ENCODE measurements at places on chromosomes 12 and 14.
A peak's percentile ranks its signal among the peaks of the same experiment; 100 is the strongest.

GRCh38 chr12:49027846-49028555 lies 9.4 kb upstream of the PRKAG1 start:
- no peak for DNase-seq

- DNase-seq = no peak
Observed at GRCh38 chr12:71556875-71557274, 106.8 kb downstream of the ZFC3H1 start.

DNA sequence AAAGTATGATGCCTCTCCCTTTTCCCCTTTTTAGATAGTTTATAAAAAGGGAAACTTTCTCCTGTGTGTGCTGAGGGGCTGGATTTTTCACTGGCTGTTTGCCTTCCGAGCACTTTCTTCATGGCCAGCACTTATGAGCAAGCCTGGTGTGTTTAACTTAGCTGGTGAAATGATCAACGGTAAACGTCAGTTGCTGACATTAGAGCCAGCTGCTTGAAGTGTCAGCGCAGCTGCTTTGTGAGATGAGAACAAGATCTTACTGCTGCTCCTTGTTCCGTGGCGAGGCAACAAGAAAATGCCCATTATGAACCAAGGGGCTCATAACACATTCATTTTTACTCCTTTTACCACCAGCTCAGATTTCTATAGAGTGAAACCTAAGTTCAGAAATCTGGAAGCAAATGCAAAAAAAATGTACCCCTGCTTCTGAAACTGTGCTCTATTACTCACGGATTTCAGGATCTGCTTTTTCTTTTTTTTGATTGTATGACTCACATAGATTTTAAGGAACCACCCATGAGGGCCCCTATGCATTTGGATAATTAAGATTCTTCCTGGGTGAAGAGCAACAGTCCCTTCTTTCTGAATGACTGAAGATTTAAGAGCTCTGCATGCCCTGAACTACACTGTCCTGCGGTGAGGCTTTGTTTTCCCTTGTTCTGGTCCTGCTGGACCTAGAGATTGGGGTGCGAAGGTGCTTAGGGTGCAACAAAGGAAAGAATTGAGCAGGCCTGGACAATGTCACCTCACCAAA lies 74.3 kb upstream of the CPM start:
- no peak for DNase-seq

- DNase-seq = no peak
Observed at GRCh38 chr12:28235015-28235414, 44.8 kb downstream of the CCDC91 start.

DNA sequence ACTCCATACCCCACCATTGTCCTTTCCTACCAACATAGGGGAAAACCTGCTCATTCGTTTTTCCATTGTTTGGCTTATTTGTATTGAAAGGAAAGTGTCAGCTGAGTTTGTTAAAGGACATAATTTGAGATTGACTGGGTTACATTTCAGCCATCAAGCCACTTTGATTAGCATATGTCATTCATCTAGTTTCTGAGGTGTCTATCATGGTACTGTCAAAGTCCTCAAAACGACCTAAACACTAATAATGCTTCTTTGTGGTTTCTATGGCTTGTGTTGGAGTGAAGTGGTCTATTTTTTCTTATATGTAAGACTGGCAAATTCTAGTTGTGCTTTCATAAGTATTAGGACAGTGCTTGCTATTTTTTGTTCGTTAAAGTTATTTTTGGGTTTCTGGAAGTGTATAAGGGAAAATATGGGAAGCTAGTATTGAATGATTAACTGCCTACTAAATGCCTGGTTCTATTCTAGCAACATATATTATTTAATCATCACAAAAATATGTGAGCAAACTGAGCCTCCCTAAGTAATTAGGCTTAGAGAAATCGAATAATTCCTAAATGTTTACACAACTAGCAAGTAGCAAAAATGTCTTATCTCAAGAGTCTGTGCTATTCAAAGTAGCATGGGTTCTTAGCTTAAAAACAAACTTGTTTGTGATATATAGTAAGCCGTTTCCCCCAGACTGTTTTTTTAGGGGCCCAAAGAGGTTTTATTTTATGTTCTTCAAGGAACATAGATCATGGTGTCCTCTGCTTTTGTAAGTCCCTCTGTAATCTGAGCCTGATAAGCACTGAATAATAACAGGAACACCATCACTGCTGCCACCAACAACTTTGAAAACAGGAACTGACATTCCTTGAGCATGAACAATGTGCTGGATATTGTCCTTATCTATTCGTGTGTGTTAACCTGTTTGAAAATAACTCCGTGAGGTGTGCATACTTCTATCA lies 67.1 kb downstream of the DERA start:
- DNase-seq = no peak

DNA sequence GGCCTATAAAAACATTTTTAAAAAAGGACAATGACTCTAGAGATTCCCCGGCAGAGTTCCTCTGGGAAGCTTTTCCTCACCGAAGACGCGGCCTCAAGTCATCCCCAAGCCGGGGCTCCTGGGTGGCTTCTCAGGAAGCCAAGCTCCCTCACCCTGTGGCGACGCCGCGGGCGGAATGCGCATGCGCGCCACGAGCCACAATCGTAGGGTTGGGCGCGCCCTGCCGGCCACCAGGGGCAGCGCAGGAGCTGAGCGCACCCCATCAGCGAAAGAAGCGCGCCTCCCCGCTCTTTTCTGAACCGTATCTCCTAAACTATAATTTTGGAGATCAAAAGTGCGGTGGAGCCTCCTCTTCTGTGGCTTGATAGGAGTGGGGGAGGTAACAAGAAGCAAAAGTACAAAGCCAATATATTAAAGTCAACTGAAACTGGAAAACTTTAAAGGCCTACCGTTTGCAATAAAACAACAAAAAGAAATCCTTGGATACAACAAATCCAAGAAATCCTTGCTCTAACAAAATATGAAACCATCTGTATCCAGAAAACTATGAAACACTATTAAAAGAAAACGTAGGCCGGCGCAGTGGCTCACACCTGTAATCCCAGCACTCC lies 17.4 kb upstream of the CHFR start:
- peak; percentile 86 for DNase-seq

DNA sequence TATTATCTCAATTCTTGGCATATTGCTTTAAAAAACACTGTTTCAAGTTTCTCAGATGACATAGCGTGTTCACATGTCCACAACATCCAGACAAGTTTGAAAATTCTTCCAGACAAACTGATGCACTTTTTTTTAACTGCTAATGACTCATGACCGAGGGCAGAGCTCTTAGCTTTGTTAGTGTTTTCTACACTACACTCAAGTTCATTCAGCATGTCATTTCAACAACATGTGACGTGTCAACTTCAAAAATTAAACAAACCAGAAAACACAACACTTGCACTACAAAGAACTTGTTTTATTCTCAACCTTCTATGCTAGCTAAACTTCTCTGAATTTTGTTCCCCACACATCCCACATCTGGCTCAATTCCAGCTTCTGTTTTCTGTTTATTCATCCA lies 1186.3 kb upstream of the FLRT2 start:
- DNase-seq = no peak

DNA sequence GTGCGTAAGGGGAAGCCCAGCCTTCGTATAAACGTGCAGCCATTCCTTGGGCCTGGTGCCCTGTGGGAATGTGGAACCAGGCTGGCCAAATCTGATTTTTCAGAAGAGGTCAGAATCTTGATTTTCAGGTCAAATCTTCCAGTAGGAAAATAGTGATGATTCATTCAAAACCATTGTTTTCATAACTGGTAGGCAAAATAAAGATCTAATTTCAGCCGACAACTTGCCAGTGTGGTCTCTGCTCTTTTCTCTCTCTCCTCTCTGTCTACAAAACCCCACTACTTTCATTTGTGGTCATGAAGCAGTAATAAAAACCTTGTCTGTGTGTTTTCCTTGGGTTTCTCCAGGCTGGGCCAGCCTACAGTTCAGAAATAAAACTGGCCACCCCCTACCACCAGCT lies 135.1 kb downstream of the RBM19 start:
- DNase-seq = no peak

DNA sequence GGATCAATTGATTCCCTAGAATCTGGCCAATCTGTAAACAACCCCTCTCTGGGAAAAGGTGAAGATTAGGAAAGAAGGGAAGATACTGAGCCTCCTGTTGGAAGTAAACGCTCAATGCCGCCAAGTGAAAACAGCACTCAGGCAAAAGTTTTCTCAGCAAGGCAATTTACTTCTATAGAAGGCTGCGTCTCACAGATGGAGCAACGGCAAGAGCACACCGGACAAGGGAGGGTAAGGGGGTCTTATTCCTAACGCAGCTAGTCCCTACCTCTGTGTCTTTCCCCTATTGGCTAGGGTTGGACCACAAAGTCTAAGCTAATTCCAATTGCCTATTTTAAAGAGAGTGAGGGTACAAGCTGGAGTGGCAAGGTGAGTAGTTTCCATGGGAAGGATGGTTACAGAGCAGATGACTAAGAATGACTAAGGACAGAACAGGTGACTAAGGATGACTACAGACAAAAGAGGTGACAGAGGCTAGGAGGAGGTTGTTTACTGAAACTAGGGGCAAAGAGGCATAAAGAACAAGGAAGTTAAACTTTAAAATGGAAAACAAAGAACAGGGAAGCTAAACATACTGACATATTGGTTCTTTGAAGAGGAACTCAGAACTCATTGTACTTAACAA lies 5.6 kb upstream of the TTC9 start:
- DNase-seq = no peak

- no peak for DNase-seq
Observed at GRCh38 chr12:3743803-3744202, 9.1 kb downstream of the CRACR2A start.

GRCh38 chr12:97781342-97781741 lies 318.7 kb downstream of the RMST start:
- no peak for DNase-seq

GRCh38 chr12:121475279-121475678 lies 75.4 kb downstream of the RNF34 start:
- no peak for DNase-seq

GRCh38 chr12:20400003-20400402 lies 31.7 kb downstream of the PDE3A start:
- DNase-seq = no peak

DNA sequence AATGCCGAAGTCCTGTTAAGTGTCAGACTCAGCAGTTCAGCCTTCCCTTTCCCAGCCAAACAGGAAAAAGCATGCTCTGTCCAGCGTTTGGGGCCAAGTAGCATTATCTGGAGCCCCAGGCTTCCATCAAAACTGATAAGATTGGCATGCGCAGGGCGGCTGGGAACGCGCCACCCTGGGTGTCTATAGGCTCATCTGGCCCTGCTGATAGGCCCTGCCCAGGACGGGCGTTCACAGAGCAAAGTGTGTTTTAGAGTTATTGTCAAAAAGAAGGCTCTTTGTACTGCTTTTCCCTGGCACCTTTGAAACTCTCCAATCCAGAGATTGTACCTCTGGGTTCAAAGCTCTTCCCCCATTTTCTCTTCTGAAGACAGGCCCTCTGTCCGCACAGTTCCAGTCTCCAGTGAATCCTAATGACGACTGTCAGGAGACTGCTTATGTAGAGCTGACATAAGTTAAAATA lies at the start of gene ART4:
ART4 (minus strand) TSS at position 102 of the 463 bp plus-strand sequence. CDS start 413 bp downstream, outside the sequence.
- DNase-seq = no peak

DNA sequence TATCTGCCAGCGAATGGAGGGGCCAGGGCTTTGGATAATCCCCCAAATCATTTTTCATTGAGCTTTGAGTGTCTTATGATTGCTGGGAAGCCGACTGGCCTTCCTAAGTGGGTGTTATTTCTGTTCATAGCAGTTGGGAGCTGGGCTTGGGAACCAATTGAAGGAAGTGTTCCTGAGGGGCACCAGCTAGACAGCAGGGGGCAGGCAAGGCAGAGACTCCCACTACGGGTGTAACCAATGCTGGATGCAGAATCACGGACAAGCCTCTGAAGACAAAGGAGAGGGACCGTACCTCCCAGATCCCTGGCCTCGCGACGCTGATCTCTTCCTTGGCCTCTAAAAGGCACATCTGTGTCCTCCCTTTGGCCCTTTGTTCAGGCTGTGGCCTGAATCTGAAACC lies 149.0 kb upstream of the PRMT8 start:
- no peak for DNase-seq

GRCh38 chr14:105577314-105577861 lies 51.0 kb downstream of the TMEM121 start:
- no peak for DNase-seq

GRCh38 chr12:38890102-38890855 lies 15.1 kb downstream of the CPNE8 start:
- no peak for DNase-seq

GRCh38 chr14:75456069-75456996 lies 28.5 kb downstream of the JDP2 start:
- no peak for DNase-seq

GRCh38 chr14:104144911-104145825 lies 6.8 kb downstream of the KIF26A start:
- DNase-seq = no peak

- no peak for DNase-seq
Observed at GRCh38 chr14:68367536-68367935, 425.3 kb downstream of the ZFP36L1 start.

GRCh38 chr12:110245369-110245772 lies 35.7 kb upstream of the ATP2A2 start:
- peak; percentile 4 for DNase-seq

DNA sequence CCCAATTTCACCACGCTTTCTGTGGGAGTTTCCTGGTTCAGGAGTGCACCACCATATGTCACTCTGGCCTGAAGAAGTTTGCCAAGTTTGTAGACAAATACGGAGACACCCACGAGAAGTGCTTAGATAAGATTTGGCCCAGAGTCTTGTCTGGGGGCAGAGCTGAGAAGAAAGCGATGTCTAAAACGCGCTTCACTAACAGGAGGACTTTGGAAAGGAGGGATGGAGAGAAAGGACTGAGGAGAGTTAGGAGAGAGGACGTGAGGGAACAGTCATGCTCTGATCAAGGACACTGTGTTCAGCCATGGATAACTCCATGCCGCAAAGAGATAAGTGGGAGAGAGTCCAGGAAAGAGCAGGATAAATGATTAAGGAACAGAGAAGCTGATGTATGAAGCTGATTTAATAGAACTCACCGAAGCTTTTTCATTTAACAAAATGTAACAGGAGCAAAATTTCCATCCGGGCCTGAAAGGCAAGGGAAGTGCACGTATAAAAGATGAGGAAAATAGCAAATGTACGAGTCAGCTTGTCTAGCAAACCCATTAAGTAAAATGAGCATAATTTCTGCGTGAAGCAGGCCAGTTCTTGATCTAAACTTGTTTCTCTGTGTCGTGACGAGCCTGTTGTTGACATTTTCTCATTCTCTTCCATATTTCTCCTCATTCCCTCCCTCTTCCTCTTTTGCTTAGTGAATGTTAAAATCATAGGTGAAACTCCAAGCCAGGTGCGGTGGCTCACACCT lies 23.4 kb upstream of the MAP3K9 start:
- no peak for DNase-seq

- no peak for DNase-seq
Observed at GRCh38 chr14:36301159-36301558, 19.3 kb downstream of the MBIP start.

DNA sequence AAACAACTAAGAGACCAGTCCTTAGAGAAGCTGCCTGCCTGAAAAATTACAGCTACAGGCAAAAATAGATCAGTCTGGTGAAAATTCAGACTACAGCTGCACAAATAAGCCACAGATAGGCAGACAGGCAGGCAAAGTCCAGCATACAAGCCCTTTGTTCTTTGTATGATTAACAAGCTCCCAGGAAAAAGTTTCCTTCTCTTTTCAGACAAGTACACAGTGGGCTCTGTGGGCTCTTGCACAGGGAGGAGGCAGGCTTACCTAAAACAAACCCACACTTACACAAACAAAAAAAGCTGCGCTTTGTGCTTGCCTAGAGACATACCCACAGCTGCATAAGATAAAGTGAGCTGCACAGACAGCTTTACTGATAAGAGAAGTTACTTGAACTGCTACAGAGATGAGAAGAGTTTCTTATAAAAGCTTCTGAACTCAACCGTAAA lies 7.7 kb downstream of the OR6C68 start:
- DNase-seq = no peak

Measured in stimulated activated CD8-positive, alpha-beta memory T cell treated with anti-CD3 and anti-CD28 coated beads, Interleukin-15, amount 100 ng/mL, for 48 hours (primary cell).